ENCODE measurements at places on chromosomes 11 and 22.

DNA sequence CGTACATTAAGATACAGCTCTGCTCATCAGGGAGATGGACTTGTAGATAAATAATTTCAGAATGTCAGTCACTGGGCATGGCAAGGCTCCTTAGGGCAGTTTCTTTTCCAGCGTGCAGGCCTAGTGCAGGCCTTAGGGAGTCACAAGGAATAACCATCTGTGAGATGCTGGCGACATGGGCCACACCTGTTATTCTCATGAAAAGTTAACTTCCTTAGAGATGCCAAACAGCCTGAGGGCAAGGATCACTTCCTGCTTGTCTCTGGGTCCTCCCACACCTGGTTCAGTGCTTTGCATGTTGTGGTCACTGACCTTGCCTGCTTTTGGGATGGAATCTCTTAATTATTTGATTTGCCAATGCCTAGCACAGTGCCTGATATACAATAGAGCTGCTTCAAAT, 70.6 kb downstream of the ST3GAL4 start:
- DNase-seq: no peak

DNA sequence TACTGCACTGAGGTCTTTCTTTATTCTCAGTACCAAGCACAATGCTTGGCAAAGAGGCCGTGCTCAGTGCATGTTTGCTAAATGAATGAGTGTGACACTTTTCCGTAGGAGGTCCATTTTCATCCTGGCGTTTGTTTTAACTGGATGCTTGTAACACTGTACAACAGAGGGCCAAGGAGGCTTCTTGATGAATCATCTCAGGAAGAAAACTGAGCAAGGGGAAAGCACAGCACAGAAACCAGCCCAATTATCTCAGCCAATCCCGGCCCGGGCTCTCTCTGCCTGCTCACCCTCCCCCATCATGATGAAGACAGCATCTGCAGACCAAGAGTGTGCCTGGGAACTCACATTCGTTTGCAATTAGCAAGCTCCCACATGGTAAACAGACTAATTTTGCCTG, 570.3 kb downstream of the OPCML start:
- DNase-seq: no peak

DNA sequence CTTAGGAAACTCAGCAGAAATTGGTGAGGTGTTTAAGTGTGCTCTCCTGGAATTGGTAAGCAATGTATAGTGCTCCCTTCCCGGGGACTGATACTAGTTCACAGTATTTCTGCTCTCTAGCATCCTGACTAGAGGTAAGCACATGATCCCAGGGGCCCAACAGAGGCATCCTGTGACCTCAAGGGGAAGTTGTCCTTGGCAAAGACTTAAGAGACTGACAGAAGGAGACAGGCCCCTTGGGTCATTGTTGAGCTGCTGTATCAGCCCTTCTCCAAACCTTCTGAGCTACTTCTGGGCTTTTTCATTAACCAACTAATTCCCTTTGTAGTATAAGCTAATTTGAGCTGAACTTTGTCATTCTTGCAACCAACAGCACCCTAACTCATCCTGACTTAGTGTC, 4.3 kb upstream of the TBC1D22A start:
- DNase-seq: no peak

DNA sequence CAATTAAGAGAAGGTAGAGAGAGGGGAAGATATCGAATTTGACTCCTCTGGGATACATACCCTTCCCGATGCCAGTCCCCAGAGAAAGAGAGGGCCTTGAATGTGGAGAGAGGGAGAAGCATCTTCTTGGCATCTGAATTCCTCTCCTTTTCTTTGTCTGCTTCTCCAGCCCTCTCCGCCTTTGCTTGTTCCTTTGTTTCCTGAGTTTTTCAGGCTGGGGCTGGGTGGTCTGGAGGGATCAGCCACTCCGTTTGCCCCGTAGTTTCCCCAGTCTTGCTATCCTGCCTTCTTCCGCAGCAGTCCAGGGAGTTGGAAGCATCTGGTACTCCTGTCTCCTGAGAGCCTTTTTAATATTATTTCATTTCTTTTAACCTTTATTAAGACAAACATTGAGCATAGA, 107.1 kb upstream of the CADM1 start:
- DNase-seq: no peak

GRCh38 chr11:15779518-15779917, 576.8 kb downstream of the SOX6 start:
- no peak for DNase-seq

- DNase-seq: no peak
These were observed 8.2 kb upstream of the F2 start for GRCh38 chr11:46710821-46711269.

- no peak for DNase-seq
These were observed 1.4 kb downstream of the CDKN1C start for GRCh38 chr11:2883979-2884815.

GRCh38 chr11:27965559-27965958, 142.4 kb downstream of the KIF18A start:
- no peak for DNase-seq

DNA sequence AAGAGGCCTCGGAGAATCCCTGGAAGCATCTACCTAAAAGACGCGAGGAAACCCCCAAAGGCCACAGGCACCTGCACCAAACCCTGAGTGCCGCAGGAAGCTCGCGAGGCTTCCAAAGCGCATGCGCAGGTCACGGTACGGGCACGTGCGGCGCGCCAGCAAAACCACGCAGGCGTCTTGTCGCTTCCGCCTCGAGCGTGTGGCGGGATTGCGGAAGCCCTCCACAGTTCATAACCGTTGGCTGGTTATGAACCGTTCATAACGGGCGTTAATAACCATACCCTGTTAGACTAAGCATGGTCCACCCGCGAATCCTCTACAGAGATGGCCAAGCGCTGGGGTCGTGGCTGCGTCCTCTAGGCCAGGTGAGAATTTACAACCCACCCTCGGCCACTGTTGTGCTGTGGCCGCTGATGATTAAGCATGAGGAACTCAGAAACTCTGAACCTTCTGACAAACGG, 46.4 kb downstream of the MORC2 start:
- peak; percentile 56 for DNase-seq

DNA sequence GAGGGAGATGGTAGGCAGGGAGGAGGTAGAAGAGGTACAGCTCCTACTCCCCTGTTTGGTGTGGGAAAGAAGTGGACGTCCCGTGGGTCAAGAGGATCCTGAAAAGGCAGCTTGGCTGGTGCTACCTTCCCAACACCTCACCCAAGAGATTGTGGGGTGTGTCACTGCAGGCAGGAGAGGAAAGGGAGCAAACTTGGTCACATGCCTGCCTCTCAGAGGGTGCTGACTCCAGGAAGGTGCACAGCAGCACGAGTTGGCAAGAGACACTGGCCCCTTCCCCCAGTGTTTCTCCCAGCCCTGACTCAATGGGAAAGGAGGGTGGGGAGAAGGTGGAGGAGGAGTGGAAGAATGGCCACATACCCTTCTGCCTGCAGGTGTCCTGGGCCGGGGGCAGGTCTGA, 99.6 kb downstream of the CSNK2A3 start:
- no peak for DNase-seq

- DNase-seq: no peak
These were observed 83.1 kb upstream of the PRODH start for GRCh38 chr22:19019029-19019678.

All from GM18507 (cell line).